LHCN-M2 (cell line): ENCODE measurements at places on chromosomes 2 and 18.

DNA sequence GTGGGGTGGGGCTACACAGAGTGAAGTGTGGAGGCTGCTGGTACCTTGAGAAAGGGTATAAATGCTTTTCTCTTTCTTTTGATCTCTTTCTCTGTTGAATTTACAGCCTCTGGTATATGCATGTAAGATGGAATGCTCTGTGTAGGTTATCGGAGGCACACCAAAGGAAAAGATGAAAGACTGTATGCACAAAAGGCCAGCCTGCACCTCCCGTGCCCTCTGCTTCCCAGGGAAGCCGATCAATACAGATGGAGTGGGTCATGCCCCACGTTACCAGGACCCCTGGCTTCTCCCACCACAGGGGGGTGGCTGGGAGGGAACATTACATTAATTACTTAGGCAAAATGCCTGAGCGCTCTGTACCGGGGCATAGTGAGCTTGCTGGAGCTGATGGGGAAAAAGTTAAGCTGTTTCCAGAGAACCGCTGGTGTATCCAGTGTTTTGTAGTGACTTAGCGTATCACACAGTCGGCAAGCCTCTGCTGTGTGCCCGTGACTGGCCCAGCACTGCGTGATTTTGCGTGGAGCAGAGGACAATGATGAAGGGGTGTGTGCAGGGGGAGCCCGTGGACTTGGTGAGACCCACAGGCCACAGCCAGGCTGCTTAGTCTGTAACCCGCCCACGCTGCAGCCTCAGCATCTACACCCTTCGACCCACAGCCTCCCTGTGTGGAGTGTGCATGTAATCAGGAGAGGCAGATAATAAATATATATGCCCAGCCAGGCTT is 8.0 kb downstream of the ALLC start:
- no peak for DNase-seq

GRCh38 chr2:8230466-8230865 is 451.4 kb upstream of the ID2 start:
- no peak for DNase-seq

DNA sequence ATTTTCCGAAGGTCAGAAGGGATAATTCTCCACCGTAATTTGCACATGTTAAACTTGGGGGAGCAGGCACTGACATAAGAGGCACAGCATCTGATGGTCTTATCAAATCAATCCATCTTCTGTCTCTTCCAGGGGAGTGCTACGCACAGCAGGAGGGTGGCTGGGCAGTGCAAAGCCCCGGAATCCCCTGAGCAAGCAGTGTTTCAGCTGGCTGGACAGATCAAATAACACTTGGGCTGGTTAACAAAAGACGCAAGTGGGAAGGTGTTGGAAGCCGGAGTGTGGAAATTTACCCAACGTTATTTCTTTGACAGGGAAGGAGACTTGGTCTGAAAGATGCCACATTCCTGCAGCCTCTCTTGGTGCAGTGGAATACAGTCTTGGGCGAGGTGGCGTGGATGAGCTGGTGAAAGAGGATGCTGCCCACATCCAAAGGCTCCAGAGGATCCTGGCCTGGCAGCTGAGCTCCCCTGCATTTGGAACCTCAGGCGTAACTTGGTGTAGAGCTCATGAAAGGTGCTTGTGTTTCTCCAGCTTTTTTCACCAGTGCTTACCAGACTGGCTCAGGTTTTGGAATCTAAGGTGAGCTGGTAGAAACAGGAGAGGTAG is 103.0 kb downstream of the MAPK4 start:
- DNase-seq = no peak

GRCh38 chr2:17104454-17104853 is 413.8 kb downstream of the RAD51AP2 start:
- DNase-seq = peak; percentile 69

DNA sequence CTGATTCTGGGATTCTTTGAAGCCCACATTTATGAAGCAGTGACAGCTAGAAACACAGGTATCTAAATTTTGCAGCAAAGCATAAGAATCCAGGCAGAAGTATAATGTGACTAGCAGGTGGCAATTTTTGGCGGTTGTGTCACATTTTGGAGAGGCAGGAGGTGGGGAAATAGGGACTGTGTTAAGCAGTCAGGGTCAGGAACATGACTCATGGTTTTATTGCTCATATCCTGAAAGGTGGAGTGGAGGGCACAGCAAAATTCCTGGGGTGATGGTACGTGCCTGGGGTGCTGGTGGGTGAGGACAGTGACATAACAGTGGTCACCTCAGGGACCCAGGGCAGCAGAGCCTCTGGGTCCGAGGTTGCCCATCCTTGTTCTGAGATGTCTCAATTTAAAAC is 63.5 kb upstream of the TTN start:
- DNase-seq = peak; percentile 67

DNA sequence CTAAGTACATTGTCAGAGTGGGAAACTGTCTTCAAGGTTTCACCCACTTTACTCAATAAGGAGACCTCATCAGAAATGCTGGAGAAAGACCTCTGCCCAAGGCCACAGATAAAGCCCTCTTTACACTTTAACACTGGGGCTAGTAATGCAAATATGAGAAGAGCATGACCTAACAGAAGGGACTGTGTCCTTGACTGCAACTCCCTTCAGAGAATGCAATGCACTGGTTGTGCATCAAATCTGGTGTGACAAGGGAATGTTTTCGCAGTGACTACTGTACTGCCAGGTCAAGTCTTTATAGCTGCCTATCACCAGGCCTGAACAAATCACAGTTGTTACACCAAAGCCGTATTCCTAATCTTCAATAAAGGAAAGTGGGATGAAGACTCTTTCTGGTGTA is 28.6 kb downstream of the CDH19 start:
- no peak for DNase-seq

- DNase-seq = no peak
Measured at GRCh38 chr2:66170744-66171330, 264.1 kb upstream of the MEIS1 start.

- no peak for DNase-seq
Measured at GRCh38 chr2:218627939-218628338, 20.2 kb downstream of the PLCD4 start.

DNA sequence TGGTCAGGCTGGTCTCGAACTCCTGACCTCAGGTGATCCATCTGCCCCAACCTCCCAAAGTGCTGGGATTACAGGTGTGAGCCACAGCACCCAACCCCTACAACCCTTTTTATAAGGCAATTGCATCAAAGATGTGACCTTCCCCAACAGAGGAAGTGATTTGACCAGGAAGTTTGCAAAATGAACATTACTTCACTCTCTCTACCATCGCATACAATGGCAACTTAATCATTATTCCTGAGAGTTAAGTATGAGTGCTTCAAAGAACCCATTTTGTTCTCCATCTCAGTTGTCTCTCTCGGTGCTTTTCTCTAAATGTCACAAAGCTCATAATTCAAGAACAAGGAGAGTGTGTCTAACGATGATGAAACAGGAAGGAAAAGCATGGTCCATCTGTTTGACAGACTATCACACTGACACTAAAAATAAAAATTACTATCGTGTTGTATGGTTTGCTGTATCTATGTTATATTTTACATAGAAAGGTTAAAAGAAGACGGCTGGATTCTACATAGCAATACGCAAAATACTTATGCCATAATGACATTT is 18.1 kb upstream of the CREG2 start:
- DNase-seq = no peak

DNA sequence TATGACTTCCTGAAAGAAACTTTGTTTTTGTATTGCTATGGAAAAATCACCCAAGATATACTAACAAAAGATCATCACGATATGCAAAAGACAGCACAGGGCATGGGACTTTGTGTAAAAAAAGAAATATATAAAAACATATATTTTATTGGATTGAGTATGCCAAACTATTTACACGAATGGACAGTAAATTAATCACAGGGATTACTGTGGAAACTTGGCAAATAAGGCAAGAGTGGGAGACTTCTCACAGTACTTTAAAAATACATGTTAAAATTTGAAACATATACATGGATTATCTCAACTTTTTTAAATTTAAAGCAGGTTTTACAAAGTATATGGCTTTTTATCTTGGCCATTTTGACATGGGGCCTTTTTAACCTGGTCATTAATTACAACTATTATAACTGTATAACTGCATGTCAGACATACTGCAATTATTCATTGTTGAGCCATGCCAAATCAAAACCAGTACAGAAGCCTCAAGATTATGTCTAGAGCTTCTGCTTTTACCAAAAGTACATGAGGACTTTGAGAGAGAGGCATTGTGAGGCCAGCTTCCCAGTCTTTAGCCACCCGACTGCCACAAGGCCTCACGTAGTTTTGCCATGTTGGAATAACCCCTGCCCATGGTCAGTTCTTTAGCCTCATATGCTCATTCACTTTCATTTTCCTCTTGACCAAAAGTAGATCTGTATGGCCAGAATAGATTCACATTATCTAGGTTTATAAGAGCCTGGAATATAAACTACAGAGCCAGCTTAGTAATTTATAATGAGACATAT is 419.8 kb downstream of the SETBP1 start:
- no peak for DNase-seq

GRCh38 chr2:219049282-219049681 is 8.0 kb upstream of the CFAP65 start:
- DNase-seq = no peak
